ENCODE measurements at places on chromosomes 4 and X.

DNA sequence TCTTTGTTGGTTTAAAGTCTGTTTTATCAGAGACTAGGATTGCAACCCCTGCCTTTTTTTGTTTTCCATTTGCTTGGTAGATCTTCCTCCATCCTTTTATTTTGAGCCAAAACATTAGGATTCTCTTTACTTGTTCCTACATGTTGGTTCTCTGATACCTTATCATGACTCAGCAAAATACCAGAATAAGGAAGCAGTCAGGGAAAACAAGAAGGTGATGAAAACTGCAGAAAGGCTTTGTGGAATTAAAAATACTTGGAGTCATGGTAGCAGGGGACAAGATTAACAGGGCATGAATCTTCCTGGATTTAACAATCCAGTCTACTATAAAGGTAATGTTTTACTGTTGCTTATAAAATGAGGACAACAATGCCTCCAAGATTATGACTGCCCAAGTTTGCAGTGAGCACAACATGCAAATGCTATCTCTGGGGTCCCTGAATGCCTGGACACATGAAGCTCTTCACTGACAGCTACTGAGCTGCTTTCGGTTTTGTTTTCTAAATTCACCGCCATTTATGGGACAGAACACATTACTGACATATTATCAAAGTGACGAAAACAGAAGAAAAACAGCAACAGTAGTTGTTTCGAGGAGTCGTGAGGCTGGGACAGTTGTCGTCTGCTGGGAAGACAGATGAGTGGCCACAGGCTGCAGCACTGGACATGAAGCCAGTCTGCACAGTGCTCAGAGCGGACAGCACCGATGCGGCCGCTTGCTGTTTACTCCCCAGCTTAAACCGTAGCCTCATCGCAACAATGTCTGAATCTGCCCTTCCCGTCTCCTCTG is 174.5 kb upstream of the DKK2 start:
- no peak for DNase-seq

DNA sequence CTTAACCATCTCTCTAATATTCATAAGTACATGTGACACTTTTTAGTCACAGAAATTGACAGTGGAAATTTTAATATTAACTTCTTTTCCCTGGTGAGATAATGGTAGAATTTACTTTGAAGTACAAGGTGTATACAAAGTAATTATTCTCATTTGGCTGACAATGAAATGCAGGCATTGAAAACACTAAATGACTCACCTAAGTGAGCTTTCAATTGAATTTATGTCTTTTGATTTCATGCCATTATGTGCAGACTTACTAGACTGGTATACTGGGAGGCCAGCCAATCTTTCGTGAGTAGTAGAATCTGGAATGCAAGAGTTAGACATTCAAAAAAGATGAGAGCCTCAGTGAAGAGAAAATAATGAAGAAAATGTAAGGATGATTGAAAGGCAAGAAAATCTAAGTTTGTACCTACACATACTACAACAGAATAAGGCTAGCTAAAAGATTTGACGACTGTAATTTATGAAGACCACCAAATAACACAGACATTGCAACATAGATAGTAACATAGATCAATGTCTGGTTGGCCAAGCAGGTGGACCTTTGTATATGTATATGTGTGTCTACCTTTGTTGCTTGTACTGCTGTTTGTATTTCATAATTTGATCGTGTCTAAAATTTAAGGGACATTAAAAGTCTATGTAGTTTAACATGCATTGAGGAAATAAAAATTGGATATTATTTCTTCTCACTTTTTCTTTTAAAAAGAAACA is 459.7 kb downstream of the IL15 start:
- DNase-seq: no peak

DNA sequence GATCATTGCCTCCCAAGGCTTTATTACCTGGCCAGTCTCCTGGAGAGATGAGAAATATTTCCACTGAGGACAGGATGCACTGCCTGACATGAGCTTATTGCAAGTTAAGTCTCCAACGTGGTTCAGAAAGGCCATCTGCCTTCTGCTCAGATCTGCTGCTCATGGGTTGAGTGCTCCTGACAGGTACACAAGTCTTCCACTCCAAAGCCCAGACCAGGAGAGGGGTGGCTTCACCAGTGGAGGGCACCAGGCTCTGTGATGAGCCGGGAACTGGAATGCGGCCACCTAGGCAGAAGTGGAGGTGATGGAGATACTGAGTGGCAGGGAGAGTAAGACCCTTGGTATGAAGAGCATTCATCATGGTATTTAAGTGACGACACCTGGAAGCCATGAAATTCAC is 79.5 kb upstream of the IRF2 start:
- DNase-seq: no peak

DNA sequence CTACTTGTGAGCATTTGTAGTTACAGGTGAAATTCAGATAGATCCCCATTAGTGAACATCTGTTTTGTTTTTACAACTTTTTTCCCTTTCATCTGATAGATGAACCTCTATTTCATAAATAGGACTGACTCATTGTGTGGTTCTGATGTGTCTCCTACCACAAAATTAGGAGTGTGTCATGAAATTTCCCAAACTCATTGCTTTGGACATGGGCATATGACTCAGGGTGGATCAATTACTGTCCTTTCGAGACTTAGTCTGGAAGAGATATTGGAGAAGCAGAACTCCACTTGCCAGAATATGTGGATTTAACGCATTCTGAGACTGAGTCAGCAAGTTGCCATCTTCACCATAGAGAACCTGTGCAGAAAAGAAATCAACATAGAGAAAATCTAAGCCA is 53.5 kb upstream of the PCDH10 start:
- DNase-seq: no peak

DNA sequence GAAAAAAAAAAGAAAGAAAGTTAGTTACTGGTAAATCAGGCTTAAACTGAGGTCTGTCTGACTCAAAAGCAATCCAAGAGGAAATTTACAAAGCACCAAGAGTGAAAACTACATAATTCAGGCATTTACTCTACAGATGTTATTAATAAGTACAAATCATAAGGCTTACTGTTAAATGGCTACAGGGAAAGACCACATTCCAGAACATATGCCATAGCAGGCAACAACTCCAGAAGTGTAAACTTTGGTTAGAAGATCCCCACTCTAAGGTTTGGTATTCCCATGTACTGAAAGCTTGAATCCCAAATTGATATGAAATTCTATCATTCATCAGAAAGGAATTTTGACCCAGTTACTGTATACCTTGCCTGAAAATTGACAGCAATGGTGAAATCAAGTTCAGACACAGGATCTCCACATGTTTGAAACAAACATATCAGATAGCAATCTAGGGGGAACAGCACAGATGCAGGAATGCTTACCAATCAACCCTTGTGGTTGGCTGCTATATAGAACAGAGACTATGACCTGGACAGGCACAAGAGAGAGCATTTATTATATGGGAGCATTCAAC is 6.6 kb downstream of the USP26 start:
- DNase-seq: no peak

GRCh38 chr4:81891005-81891996 is 419.6 kb upstream of the RASGEF1B start:
- no peak for DNase-seq

DNA sequence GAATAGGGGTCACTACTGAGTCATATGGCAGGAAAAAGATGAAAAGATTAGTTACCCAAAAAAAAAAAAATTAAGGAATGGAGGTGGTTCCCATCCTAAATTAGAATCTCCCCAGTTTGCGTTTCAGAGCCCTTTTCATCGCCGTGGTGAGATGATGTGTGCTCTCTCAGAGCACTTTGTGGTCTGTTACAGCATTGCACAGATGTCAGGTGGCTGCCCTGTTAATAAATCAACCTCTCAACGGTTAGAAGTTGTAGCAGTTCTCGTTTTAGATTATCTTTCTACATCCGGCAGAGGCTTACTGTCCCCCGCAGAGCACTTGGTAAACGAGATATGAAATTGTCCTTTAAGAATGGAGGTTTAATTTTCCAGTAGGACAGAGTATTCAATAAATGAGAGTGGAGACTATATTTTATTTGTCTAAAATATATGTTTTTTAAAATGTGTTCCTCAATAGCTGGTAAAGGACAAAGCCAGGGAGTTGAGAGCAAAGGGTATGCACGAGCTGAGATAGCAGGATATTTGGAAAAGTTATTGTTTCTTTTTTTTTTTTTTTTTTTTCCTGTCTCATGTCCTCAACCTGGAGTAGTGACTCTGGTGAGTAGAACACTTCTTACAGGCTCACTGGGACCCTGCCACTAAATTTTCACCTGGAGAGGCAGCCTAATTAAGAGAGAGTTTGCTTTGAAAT is 26.9 kb downstream of the AFF1 start:
- DNase-seq: no peak

DNA sequence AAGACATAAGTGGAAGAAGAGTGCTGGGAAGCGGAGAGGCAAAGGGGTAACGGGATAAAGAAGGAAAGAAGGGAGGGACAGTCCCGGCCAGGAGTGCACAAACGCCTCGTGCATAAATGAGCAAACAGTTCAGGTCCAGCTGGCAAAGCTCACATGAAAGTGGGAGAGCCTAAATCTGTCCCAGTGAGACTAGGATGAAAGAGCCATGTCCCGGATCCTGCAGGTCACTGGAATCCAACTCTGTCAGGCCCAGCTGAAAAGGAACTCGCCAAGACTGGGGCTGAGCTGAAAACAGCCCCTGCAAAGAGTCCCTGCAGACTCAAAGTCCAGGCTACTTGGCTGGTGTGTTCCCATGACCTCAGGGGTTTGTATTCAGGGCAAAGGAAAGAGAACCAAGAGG is 38.0 kb upstream of the CRMP1 start:
- no peak for DNase-seq

DNA sequence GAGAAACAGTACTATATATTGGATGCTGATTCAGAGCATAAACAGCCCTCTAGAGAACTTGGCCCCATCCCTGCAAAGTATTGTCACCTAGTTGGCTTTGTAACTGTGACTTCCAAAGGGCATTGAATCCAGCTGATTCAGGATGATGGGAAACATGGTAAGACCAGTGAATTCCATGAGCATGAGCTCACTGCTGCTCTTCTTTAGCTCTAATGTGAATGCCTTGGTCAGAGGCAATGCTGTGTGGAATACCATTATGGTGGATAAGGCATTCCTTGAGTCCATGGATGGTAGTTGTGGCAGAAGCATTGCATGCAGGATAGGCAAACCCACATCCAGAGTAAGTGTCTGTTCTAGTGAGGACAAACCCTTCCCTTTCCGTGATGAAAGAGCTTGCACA is 365.6 kb upstream of the EDA2R start:
- no peak for DNase-seq
